ENCODE measurements at places on chromosomes 7 and 10.

DNA sequence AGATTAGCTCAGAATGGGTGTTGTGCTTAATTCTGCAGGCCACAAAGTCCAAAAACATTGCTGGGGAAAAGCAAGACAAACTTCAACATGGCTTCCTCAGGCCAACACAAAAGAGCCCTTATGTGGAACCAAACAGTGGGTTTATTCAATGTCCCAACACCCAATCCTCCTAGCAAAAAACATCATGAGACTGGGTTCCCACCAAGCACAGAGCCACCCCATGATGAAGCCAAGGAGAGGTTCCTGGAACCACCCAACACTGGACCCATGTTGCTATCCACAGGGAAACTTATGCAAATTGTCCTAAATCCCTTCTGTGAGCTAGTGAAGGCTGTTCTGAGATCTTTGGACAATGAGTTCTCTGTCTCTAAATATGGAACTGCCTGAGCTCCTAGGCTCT, 24.0 kb downstream of the SLC25A13 start:
- no peak for DNase-seq

DNA sequence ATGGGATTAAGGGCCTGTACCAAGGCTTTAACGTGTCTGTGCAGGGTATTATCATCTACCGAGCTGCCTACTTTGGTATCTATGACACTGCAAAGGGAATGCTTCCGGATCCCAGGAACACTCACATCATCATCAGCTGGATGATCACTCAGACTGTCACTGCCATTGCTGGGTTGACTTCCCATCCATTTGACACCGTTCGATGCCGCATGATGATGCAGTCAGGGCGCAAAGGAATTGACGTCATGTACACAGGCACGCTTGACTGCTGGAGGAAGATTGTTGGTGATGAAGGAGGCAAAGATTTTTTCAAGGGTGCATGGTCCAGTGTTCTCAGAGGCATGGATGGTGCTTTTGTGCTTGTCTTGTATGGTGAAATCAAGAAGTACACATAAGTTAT, 18.2 kb downstream of the LSM5 start:
- DNase-seq, result no peak

GRCh38 chr10:133403359-133403758, 9.4 kb downstream of the MTG1 start:
- DNase-seq, result no peak

DNA sequence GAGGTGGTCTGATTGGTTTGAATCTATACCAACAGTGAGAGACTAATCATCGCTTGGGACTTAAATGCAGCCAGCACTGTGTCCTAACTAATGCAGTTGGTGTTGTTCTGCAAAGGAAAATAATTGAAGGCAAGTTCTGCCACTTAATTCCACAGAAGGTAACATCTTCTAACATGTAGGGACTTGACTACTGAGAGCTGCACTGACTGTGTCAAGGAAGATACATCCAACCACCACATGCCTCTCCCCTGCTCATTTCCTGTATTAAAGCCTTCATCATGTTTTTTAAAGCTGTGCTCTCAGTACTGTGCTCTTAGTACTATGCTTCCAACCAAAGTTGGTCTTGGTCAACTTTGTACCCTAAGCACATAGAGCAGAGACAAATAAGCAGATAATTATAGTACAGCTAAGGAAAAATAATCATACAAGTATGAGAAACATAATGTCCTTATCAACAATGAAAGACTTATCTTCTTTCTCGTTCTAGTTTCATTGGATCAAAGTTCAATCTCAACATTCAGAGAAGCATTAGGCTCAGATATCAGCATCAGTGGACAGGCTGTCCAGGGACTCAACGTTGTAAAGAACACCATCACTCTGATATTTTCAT, 2.8 kb upstream of the CYP3A4 start:
- no peak for DNase-seq

- no peak for DNase-seq
Observed at GRCh38 chr10:17138460-17139042, 8.9 kb upstream of the CUBN start.

GRCh38 chr7:102239206-102239820, 47.4 kb upstream of the SH2B2 start:
- DNase-seq, result no peak

DNA sequence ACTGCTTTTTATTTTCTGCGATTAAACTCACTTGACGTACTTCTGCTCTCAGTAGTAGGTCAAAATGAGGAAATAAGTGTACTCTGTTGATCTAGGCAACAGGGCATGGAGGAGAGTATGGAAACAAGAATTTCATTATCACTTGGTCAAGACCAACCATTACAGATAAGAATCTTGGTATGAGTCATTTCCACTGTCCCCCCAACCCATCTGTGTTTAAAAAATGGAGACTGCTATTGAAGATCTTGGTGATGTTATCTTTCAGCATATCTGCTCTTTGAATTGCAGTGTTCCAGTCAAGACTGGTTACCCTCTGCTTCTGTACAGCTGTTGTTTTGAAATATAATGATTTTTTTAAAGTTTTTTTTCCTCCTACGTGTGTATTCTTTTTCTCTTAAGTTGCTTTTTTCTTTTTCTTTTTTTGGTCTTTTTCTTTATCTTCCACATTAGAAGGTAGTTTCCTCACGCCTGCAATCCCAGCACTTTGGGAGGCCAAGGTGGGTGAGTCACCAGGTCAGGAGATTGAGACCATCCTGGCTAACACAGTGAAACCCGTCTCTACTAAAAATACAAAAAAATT, 11.7 kb downstream of the STAM start:
- DNase-seq, result peak; percentile 84

- no peak for DNase-seq
Observed at GRCh38 chr10:58384095-58384494, 1.1 kb upstream of the TFAM start.

GRCh38 chr10:113222207-113222606, 272.2 kb downstream of the TCF7L2 start:
- no peak for DNase-seq

DNA sequence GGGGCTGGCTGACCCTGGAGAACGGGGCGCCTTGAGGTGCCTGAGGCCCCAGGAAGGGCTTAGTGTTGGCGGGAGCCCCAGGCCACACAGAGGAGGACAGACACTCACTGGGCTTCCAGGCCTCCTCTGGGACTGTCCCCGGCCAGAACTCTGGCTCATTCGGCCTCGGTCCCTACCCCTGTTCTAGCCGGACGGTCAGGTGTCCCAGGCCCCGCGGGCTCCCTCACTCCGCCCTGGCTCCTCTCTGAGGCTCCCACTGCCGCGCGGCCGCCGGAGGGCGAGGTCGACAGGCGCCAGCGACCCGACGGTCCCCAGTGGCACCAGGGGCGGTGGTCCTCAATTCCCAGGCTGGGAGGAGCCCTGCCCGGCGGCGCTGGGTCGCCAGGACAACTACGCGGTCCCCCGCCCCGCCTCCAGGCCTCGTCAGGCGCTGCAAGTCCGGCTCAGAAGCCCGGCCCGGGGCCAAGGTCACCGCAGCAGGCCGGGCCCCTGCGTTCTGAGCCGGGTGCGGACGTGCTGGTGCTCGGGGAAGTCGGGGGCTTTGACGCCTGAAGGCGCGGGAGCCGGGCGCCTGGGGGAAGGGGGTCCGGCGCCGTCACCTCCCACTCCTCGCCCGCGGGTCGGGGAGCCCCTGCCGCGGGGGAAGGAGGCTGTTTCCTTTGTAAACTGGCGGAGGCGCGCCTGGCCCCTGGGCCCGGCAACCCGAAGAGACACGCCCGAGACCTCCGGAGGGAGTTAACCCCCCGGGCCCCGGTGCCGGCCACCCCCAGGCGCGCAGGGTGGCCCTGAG, 1.1 kb upstream of the PWWP2B start:
- DNase-seq, result no peak

DNA sequence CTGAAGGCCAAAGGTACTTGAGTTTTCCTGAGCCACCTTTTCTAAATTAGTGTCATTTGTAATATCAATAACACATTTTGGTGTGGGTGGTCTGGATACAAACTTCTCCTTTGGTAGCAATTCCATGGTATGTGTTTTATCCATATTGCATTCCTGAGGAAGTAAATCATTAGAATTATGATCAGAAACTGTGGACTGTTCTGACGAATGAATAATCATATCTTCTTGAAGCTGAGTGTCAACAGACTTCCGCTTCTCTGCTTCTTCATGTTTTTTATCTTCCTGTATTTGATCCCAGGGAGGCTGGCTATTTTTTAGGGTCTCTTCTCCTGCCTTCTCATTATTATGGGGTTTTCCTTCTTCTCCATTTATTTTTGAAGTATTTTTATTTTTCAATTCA, 81.4 kb downstream of the NRBF2 start:
- DNase-seq, result peak; percentile 33

GRCh38 chr10:17647326-17647725, 3.4 kb downstream of the STAM start:
- DNase-seq, result no peak

- DNase-seq, result no peak
Observed at GRCh38 chr7:27269455-27269854, 26.9 kb downstream of the EVX1 start.

DNA sequence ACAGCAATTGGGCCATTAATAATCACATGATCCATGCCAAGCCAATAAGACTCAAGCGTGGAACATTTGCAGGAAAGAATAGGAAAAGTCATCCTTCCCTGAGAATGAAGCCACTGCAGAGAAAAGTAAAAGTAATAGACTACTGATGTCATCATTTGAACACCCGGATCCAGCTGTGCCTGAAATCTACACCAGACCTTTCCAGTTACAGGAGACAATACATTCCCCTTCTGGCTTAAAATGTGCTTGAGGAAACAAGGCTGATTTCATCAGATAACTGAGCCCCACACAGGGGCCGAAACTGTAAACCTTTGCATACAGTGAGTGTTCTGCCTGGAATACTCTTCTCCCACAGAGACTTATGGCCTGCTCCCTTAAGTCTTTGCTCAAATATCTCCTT, 232.8 kb downstream of the KCNMA1 start:
- DNase-seq, result no peak

DNA sequence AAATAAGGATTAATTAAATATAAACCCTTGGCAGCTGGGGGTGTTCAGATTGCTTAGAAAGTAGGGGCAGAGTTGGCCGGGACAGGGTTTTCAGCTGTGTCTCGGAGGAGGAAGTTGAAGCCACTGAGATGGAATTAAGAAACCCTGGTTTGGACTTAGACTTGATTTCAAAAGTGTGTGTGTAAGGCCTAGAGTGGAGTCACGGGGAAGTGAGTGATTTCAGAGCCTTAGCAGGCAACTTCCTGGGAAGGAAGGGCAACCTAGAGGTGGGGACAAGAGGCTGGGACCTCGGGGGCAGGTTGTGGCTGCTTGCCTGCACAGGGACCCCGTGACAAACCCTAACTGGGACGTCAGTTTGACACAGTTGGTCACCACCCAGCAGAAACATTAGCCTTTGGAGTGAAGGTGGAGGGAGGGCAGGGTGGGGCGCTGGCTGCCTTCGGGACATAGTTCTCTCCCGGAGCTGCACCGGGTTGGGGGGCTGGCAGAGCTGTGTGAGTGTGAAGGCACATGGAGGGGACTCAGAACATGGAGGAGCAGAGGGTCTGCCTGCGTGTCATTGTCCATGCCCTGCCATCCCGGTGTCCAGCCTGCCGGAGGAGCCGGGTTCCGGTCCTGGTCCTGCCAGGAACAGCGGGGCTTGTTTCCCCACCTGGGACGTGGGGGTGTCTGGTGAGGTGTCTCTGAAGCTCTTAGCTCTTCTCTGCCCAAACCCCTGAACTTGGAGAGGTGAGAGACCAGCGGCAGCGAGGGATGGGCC, 1.8 kb downstream of the BRI3 start:
- DNase-seq, result peak; percentile 73

DNA sequence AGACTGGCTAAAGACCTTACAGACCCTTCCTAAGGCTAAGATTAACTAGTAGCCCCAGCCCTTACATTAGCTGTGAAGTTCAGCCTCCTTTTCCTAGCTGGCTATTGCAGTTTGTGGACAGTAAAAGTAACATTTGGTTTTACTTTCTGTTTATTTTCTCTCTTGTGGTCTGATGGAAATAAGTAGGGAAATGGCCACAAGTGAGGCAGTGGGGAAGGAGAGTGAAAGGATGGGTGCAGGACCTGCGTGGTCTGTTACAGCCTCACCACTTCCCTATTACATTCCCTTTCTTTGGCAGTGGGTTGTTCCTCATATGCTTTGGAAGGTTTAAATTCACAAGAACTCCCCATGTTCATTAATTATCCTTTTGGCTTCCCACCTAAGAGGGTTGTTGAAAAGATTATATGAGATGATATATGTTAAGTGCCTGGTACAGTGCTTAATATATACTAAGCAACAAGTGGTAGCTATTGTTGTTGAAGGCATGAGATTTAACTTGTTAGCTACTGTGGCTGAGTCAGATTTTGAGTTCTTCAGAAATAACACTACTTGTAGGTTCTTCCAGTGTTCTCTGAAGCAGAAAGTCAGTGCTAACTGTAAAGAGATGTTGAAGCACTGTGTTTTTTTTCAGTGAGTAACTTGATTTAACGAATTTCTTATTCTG, 181.7 kb downstream of the ST7 start:
- no peak for DNase-seq

GRCh38 chr10:77296534-77297392, 340.8 kb downstream of the KCNMA1 start:
- no peak for DNase-seq

GRCh38 chr7:98281757-98282606, 496 bp downstream of the BRI3 start:
- DNase-seq, result no peak

DNA sequence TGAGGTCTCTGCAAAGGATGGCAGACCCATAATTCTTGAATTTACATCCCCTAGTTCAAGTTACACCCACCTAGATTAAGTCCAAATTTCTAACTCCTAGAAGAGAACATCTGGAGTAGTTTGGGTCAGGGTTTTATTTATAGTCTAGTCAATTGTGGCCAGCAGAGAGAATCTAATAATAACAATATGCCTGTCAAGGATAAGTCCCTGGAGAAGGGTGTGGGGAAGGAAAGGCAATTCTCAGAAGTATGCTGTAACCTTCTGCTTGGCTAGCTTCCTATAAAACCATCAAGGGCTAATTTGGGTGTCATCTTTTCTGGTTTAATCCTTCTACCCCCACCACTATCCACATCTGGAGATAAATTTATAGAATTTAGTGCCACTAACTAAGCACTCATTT, 52.8 kb upstream of the SEMA3E start:
- no peak for DNase-seq

GRCh38 chr10:61750943-61751471, 88.3 kb downstream of the CABCOCO1 start:
- peak; percentile 78 for DNase-seq

DNA sequence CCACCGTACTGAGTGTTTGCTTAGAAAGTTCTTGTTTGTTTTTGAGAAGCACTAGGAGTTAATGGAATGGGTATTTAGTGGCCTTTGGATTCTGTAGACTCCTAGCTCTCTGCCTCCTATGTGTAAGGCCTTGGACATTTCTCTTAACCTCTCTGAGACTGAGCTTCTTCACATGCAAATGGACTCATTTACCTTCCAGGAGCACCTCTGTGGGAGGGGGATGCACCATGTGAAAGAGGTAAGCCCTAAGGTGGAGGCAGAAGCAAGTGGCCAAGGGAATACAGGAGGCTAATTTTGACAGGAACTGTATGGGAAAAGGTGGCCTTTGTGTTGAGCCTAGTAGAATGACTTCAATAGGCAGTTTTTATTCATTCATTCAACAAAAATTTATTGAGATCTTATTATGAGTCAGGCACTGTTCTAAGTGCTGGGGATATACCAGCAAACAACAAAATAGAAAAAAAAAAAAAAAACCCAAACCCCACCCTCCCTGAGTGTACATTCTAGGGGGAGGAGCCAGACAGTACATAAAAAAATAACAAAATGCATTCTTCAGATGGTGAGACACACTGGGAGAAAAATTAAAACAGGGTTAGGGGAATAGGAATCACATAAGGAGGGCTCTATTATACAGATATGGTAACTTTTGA, 9.2 kb upstream of the EPHA1 start:
- no peak for DNase-seq

GRCh38 chr7:35787925-35788324, 12.9 kb upstream of the SEPTIN7 start:
- no peak for DNase-seq

- DNase-seq, result no peak
Observed at GRCh38 chr7:99344061-99344647, 18.5 kb downstream of the ARPC1A start.
